ENCODE measurements at places on chromosomes 1 and 21.

GRCh38 chr1:67651031-67651430, 34.0 kb upstream of the GADD45A start:
- peaks cover 32% of the 10 kb centered on the region for H3K4me1 ChIP-seq
- no peaks in the 10 kb centered on the region for H3K36me3 ChIP-seq
- H3K4me3 ChIP-seq, result no peak overlapping the region
- H3K27ac ChIP-seq, result no peak overlapping the region

DNA sequence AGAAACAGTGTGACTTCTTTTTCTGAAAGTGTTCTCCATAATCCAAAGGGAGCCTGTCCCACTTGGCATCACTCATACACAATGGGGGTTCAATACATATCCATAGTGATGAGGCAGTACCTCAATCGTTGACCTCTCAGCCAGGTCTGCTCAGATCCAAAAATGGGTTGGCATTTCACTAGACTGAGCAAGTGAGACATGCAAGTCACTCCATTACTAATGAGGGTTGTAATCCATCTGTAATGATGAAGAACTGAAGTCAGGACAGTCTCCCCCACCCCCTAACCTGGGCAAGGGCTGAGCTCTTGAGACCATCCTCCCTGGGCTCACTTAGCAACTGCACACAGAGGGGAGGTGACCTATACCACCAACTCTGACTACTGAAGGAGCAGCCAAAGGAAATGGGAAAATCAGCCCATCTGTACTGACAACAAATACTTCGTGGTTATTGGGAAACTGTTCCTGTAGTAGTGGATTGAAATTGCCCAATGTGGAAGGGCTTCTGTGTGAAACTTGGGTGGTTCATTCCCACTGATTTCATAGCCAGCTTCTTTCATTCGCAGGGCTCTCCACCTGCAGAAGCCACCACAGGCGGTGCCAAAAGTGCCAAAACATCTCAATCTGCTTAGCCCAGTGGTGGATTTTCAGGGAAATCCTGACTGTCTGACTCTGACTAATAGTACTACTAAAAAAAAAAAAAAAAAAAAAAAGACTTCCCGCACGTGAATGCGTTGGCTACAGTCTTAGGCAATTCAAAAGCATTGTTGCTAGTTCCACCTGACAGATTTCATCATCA, 5.0 kb downstream of the NGF start:
- H3K4me1 ChIP-seq, result peaks cover 5% of the 10 kb centered on the region
- DNase-seq, result peak; percentile 70
- H3K36me3 ChIP-seq, result no peaks in the 10 kb centered on the region
- no peak overlapping the region for H3K4me3 ChIP-seq

- no peaks in the 10 kb centered on the region for H3K36me3 ChIP-seq
- H3K4me3 ChIP-seq, result no peak overlapping the region
- DNase-seq, result no peak
- H3K27ac ChIP-seq, result no peak overlapping the region
- no peaks in the 10 kb centered on the region for H3K4me1 ChIP-seq
Measured at GRCh38 chr1:29708796-29709703, 472.7 kb downstream of the PTPRU start.

- no peaks in the 10 kb centered on the region for H3K36me3 ChIP-seq
- no peak for DNase-seq
- no peak overlapping the region for H3K4me3 ChIP-seq
Measured at GRCh38 chr1:201357636-201358348, 19.7 kb downstream of the TNNT2 start.

DNA sequence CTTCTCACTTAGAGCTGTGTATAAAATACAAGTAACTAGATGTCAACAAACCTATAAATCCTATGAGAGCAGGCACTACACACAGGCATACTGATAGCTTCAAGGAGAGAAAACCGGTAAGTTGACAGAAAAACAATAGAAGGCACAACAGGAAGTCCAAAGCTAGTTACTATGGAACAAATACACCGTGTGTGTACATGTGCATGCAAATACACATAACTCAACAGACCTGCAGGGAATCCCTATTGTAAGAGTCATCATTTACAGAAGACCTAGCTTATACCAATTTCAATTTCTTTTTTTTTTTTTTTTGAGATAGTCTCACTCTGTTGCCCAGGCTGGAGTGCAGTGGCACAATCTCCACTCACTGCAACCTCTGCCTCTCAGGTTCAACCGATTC, 26.3 kb downstream of the JAK1 start:
- no peaks in the 10 kb centered on the region for H3K36me3 ChIP-seq
- DNase-seq, result no peak
- no peak overlapping the region for H3K4me3 ChIP-seq
- H3K27me3 ChIP-seq, result no peaks in the 10 kb centered on the region
- peaks cover 81% of the 10 kb centered on the region for H3K4me1 ChIP-seq

- no peak for DNase-seq
- no peak overlapping the region for H3K27ac ChIP-seq
- no peaks in the 10 kb centered on the region for H3K4me1 ChIP-seq
Measured at GRCh38 chr1:58720680-58721079, 20.8 kb upstream of the MYSM1 start.

DNA sequence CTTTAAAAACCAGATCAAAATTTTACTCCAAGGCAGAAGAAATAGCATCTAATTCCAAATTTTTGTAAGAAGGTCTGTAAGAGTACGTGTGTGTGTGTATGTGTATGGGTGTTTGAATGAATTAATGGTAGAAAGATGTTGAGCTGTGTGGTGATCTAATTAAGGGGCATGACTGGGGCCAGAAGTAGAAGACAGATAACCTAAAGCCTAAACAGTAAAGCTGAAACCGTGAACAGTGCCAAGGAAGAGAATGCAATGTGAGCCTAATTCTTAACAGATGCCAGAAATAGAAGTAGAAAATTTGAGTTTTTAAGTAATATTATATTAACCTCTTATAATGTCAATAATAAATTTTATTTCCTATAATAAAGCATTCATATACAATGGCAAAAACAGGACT, 38.2 kb downstream of the BRINP3 start:
- H3K36me3 ChIP-seq, result no peaks in the 10 kb centered on the region
- H3K27ac ChIP-seq, result no peak overlapping the region
- no peaks in the 10 kb centered on the region for H3K4me1 ChIP-seq
- no peak for DNase-seq
- no peaks in the 10 kb centered on the region for H3K27me3 ChIP-seq

GRCh38 chr1:9478021-9478420, 61.2 kb upstream of the SLC25A33 start:
- H3K27me3 ChIP-seq, result no peaks in the 10 kb centered on the region
